ENCODE measurements at places on chromosomes 2 and 18.

DNA sequence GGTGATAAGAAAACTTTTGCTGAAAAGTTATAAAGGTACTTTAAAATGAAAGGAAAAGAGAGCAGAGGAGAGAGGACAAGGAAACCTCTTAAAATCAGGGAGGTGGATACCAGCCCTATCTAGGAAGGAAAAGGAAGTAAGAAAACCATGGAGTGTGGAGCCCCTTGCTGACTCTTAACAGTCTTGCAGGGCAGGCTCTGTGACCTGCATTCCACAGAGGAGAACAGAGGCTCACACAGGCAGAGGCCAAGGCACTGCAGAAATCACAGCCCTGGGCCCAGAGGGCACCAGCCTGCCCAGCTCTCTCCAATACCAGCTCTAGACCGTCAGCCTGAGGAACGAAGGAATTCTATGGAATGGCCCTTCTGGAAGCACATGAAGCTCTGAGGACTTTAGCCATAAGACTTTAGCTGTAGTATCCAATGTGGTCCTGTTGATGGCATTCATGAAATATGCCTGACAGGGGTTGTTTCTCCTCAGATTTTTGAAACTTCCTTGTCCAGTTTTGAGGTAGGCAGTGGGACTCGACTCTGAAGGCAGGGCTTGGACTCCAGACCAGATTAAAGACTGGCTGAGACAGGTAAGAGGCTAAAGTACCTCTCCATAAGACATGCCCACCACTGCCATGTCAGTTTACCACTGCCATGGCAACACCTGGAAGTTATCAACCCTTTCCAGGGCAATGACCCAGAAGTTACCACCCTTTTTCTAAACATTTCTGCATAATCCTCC is 216.3 kb downstream of the ANAPC1 start:
- DNase-seq = no peak

DNA sequence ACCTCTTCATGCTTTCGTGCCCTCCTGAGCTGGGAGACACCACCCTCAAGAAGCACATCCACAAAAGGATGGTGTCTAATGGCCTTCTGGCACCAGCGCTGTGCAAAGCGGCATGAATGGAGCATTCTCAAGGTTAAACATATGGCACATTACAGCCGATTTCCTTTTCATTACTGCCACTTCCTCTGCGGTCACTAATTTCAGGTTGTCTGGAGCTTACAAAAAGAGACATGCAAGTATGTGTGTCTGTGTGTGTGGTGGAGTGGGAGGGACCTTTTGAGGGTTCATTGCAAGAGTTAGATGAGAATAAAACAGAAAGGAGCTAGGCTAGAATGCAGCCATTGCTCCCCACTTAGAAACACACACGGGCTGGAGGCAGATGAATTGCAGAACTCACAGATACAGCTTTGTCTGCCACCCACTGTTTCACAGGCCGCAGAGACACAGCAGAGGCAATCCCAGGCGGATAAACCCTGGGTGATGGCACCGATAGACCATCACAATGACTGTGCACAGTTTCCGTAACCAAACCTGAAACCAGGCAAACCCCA is 76.0 kb downstream of the TGIF1 start:
- DNase-seq = no peak

- no peak for DNase-seq
Measured at GRCh38 chr2:229905601-229906000, 16.2 kb downstream of the TRIP12 start.

GRCh38 chr2:102592601-102593000 is 26.8 kb upstream of the SLC9A2 start:
- DNase-seq = no peak

GRCh38 chr2:220460257-220460985 is 833.0 kb downstream of the SLC4A3 start:
- no peak for DNase-seq

DNA sequence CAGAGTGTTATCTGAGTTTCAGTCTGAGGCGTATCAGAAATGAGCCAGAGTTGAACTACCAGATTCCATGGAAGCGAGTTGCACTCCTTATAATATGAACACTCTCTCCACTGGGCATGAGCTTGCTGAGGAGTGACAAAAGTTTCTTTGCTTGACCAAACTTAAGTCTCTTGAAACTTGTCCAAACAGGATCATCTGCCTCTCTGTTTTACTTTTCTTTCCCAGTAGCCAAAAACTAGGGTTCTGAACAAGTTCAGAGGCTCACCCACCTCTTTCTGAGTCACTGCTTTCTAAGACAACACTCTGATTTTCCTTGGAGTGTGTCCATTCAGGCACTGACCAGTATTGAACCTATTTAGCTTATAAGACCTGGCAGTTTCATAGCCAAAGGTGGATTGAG is 233.2 kb upstream of the TCF4 start:
- DNase-seq = no peak

- no peak for DNase-seq
Measured at GRCh38 chr2:7468448-7468828, 551.2 kb downstream of the RNF144A start.

DNA sequence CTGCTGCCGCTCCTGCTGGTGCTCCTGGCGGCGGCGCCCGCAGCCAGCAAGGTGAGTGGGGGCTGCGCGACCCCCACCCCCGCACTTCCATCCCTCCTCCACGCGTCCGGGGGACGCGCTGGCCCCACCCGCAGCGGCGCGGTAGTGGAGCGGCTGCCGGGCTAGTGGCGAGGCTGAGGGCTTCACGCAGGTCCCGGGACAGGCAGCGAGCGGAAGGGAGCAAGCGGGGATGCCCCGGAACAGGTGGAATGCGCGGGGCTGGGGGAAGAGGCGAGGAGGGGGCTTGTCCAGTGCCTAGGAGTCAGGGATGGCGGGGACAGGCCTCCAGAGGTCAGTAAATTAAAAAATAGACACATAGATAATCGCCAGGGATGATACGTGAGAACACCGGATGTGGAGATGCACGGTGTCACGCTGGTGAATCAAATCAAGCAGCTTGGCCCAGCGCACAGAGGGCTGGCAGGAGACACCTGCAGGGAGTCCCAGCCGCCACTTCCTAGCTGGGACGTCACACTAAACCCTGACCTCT is 403 bp downstream of the COL4A3 start:
- DNase-seq = no peak

DNA sequence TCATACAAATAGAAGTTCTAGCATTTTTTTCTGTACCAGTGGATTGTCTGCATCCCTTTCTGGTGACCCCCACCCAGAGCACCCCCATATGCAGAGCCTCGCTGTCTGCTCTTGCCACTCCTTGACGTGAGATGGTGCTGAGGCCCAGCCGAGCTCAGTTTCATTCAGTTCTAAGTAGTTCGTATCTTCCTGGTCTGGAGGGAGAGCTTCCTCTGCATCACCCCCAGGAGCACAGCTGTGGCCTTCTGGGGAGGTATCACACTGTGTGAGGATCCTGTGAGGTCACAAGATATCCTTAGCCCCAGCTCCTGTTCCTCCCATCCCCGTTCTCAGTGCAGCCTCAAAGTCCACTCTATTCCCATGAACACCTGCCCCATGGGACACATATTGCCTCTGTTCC is 132.7 kb downstream of the PTGR3 start:
- no peak for DNase-seq

GRCh38 chr18:62279561-62279960 is 45.5 kb upstream of the TNFRSF11A start:
- no peak for DNase-seq

DNA sequence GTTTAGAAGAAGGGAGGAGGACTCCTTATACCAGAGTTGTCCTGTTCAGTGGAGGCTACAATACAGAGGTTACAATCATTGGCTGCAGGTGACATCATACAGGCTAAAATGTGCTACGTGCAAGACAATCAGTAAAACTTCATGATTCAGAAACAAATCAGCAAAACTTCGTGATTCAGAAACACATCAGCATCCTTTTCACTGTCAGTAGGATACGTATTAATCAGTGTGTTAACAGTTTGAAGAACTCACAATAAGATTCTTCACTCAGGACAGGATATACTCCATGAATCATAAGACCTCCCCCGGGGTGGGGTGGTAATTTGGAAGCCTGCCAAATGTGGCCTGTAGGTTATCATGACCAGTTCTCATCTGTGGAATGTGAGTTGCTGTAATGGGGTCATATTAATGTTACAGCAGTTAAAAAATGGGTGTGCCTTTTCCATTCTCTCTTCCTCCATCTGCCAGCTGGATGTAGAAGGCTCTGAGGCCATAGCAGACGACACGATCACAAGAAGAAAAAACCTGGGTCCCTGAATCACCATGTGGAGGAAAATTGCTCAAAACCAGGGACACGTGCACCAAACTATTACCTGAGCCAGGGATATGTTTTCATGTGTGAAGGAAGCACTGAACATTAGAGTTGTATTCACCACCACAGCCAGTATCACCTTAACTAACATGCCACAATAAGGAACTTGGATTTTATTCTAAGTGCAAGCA is 134.8 kb upstream of the CREB1 start:
- DNase-seq = peak; percentile 98

DNA sequence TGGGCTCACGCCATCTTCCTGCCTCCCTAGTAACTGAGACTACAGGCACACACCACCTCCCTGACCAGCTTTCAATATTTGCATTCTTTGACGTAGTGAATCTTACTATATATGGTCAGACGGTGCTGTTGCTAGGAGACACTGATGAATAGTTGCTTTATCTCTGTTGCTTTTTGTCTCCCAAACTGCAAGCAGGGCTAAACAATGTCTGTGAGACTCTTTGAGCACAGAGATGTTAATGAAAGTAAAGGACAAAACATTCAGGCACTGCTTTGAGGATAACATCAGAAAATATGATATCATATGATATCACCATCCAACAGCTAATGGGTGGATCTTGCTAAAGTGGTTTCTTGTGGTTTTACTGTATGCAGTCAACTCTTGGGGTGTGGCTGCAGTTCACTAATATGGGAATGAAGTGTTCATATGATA is 43.0 kb downstream of the EMILIN2 start:
- DNase-seq = no peak

- DNase-seq = peak; percentile 46
Measured at GRCh38 chr2:42297322-42297936, 63.6 kb downstream of the COX7A2L start.

GRCh38 chr18:77103187-77103850 is 29.3 kb downstream of the MBP start:
- DNase-seq = no peak

GRCh38 chr2:165868211-165868610 is 74.2 kb upstream of the GALNT3 start:
- DNase-seq = no peak

GRCh38 chr2:69988086-69988635 is 26.7 kb upstream of the ASPRV1 start:
- no peak for DNase-seq

DNA sequence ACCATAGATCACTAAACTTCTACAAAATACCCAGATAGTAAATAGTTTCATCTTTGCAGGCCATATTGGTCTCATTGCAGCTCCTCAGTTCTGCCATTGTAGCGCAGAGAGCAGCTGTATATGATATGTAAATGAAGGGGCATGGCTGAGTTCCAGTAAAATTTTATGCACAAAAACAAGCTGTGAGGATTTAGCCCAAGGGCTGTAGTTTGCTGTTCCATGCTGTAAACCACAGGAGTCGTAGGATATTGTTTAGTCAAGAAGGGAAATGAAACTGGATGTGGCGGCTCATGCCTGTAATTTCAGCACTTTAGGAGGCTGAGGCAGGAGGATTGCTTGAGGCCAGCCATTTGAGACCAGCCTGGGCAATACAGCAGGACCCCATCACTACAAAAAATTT is 83.0 kb downstream of the MGAT5 start:
- DNase-seq = no peak

DNA sequence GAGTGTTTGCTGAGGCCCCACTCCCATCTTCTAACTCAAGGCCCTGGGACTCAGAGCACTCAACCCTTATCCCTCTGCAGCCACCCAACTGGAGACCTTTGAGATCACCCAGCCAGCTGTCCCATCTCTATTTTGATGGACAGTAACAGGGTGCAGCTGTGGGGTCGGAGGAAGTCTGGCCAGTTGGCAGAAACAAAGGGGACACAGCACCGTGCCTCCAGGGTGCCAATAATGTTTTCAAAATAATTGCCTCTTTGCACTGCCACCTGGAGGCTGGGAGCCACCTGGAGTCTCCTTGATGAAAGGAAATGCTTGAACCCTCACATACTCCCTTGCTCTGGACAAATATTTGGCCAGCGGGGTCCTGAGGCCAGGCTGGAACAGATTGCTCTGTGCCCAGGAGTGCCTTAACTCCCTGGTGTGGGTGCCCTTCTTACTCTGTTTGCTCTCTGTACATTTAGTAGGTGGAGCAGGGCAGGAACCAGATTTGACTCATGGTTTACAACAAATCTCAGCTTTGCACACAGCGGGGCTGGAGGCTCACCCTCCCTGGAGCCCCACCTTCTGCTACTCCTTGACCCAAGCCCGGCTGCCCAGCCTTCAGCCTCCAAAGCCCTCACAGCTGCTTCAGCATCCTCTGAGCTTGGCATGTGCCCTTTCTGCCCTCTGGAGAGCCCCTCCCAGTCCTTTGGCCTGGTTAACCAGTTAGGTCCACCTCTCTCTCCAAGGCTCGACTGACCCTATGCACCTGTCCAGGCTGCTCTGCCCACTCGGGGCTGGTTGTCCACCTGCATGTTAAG is 17.2 kb downstream of the MAL start:
- DNase-seq = no peak

DNA sequence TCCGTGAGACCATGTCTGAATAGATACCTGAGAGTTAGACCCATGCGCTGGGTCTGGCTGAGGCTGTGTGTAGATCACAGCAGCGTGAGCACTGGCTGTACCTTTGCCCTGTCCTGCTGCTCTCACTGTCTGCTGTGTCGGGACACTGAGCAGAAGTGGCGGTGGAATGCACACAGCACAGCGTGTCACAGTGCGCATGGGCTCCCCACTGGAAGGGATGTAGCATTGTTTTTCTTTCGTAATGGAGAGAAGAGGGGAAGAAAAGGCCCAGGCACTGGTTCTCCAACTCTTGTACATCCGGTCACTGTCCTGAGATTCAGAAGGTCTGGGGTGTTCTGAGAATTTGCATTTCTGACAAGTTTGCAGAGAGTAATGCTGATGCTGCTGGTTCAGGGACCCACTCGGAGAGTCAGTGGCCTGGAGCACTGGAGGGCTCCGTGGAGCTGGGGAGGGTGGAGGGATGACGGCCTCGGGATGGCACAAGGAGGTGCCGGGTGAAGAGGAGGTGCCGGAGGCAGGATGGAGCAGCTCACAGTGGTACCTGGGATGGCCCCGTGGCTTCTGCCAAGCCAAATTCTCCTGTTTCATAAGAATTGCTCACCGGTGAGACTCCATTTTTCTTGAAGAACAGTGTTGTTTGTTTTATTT is 252.8 kb downstream of the LDLRAD4 start:
- no peak for DNase-seq

DNA sequence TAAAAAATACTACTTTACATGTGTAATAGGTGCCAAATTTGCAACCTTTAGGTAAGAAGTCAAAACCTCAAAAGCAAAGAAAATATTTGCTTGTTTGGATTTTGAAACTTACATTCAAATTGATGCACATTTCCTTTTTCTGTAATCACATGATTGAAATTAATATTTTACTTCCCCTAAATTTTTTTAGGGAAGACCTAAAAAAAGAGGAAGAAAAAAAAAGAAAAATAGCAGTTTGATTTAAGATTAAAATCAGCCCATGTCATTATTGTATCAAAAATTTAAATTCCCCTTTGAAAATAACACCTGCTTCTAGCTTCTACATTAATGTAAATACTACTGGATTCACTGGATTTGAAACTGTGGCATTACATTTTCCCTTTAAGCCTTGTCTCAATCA is 68.2 kb upstream of the STON1 start:
- no peak for DNase-seq

GRCh38 chr18:76412010-76412817 is 82.8 kb downstream of the ZNF516 start:
- DNase-seq = no peak

All from dermis microvascular lymphatic vessel endothelial cell (primary cell).